ENCODE measurements at places on chromosomes 6 and 20.

GRCh38 chr20:37494301-37494700, 26.7 kb upstream of the NNAT start:
- no peak for DNase-seq

GRCh38 chr6:33008944-33009861, at the start of gene HLA-DOA:
TSS of gene HLA-DOA (minus strand) at chr6:33009591.
- peak; percentile 26 for DNase-seq

- DNase-seq: peak; percentile 39
Measured at GRCh38 chr20:19212821-19213502, 520 bp downstream of the SLC24A3 start.

DNA sequence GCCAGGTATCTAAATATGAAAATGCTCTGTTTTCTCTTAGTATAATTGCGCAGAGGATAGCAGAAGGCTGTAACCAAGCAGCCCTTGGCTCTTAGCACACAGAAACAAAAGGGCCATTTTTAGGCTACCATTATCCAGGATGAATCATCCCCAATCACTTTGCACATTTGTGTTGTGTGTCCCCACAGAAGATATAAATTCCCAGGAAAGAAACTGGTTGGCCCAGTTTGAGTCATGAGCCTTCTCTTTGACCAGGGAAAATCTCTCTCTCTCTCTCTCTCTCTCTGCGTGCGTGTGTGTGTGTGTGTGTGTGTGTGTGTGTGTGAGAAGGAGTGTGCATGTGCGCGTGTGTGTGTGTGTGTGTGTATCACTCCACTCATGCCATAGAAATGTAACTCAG, 178.5 kb downstream of the FRK start:
- peak; percentile 7 for DNase-seq

DNA sequence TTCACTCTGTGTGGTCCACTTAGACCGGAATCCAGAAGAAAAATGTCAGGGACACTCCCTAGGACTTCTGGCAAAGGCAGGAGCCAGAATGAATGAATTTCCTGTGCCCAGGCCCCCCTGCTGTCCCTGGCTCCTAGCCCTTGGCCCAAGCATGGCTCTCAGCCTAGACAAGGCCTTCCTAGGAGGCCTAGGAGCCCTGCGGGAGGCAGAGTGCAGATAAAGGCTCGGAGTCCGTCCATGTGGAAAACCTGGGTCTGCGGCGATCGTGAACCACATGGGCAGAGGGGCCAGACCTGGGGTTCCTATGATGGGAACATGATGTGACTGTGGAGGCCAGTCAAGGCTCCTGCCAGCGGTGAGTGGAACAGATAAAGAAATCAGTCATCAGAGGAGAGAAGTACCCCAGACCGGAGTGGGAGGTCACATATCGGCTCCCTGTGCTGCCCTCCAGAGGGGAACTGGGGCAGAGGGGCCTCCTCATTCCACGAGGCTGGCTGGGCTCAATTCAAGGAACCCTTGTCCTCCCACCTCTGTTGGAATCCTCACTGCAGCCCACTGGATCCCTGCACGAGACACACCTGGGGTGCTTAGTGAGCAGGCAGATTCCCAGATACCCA, 5.9 kb upstream of the VSTM2L start:
- DNase-seq: no peak

DNA sequence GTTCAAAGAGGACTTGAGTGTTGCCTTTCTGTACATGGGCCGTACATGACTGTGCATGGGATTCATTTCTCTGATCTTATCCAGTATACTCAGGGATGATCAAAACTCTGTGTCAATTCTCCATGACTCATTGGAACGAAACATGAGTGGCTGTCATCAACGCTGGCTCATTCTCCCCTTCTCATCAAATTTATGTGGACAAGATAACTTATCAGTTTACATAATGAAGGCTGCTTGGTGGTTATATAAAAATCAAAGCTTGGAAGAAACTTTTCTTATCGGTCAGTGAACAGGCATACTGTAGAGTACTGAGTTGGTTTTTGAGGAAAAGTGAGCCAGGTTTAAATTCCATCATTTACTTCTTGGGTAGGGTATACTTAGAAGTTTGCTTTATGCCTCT, 24.9 kb downstream of the CRISP1 start:
- no peak for DNase-seq

DNA sequence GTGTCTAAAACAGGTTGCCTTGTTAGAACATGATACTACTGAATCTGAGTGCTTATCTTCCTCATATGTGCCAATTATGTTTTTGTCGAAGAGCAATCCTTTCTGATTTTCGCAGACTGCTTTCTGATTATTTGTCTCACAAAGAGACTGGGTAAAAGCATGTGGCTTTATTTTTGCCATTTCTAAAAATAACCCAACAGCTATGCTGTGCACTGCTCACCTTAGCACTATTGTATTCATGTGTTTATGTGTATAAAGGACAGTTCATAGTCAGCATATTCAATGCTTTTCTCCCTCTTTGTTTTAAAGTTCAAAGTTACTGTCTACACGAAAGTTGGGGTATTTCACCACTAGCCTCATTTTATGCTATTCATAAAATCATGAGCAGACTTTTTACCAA, 127.0 kb downstream of the SGK1 start:
- DNase-seq: no peak

- DNase-seq: no peak
Measured at GRCh38 chr6:14380086-14380820, 262.7 kb downstream of the CD83 start.

GRCh38 chr6:31775633-31776484, 1.3 kb downstream of the VWA7 start:
- DNase-seq: no peak

- DNase-seq: no peak
Measured at GRCh38 chr20:32980990-32981389, 23.2 kb downstream of the SUN5 start.

- peak; percentile 39 for DNase-seq
Measured at GRCh38 chr6:101110814-101111213, 229.7 kb upstream of the ASCC3 start.

DNA sequence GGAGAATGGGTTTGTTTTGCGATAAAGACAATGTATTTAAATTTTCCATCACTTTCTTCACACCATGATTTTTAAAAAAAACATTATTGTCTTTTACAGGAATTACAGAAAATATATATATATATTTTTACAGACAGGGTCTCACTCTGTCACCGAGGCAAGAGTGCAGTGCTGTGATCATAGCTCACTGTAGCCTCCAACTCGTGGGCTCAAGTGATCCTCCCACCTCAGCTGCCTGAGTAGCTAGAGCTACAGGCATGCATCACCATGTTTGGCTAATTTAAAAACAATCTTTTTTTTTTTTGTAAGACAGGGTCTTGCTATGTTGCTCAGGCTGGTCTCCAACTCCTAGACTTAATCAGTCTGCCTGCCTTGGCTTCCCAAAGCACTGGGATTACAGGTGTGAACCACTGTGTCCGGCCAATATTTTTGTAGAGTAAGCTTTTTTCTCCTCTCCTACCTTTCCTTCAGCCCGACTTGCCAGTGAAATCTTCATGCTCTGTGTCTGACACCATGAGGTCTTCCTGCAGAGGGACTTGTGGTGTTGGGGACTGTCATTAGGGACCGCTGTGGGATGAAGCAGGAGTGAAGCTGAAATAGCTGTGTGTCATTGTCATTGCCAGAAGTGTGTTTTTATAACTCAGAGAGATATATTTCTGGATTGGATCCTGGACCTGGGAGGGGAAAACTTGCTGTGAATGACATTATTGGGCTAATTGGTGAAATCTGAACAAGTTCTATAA, 13.2 kb downstream of the DSP start:
- no peak for DNase-seq

DNA sequence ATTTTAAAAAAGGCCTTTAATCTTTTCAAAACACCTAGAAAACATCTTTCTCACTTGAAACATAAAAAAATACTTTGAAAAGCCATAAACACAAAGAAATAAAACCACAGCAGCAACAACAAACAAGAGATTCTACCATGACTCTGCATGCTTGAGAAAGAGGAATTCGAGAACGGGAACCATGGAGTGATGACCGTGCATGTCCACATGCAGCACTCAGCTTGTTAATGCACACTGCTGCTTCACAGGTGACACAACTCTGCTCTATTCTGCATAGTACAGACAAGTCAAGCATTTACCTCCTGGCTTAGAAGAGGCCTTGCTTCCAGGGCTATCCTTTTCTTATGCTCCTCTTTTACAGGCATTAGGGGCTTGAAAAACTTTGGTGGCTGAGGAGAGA, 64.9 kb upstream of the NUP153 start:
- no peak for DNase-seq

GRCh38 chr6:130215526-130215925, 7.2 kb downstream of the SAMD3 start:
- no peak for DNase-seq

DNA sequence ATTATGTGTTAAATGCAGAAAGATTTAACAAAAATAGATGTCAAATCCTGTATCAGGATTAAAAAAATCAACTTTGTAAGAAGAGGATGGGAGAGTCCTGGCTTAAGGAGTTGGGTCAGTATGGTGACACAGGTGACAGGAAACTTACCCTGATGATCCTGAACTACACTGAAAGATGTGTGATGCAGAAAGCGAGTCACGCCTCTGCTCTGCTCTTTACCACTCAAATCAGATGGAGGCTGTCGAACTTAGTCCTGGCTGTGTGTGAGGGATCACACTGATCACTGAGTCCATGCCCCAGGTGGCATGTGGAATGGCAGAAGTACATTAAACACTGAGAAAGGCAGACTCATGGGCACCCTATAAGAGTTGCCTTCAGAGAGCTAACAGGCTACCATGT, 92.9 kb downstream of the GJA10 start:
- peak; percentile 29 for DNase-seq

DNA sequence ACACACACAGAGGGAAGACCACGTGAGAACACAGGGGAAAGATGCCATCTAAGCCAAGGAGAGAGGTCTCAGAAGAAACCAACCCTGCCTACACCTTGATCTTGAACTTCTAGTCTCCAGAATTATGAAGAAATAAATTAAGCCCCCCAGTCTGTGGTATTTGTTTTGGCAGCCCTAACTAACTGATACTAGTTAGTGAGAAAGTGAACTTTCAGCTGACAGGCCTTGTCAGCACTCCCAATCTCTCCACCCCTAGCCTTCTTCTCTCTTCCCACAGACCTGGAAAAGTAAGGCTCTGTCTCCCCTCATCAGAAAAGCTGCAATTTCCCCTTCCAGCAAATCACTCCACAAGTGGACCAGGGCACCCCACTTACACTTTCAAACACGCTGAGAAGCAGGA, 108.6 kb upstream of the CDYL start:
- DNase-seq: no peak

DNA sequence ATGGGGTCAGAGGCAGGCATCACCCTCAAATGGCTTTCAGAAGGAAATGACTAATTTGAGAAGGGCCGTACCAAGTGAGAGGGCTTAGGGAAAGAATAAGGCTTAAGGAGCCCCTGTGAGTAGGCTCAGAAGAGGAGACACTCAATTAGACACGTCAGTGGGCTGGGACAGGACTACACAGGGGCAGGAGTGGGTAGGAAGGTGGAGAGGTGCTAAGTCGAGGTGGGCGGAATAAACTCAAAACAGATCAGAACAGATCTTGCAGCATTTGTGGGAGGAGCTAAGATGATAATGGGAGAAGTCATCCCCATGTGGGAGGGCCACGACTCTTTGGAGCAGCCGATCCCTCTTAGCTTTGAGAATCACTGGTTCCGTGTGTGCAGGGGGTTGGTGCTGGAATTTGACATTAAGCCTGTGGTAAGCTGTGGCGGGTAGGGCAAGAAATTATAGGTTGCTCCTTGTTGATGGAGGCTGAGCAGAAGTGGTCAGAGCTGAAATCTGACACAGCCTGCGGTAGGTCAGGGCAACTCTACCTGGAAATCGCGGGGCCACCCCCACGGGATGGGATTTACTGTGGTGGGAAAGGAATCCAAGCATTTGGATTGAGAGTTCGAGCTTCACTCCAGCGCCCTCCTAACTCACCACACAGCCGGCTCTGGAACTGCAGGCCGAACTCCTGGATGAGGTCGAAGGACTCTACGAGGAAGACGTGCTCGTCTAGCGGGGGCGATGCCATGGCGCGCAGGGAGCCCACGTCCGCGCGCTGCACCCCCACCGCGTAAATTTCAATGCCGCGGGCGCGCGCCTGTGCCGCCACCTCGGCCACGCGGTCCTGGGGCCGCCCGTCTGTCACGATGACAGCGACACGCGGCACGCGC, 2.8 kb upstream of the RBPJL start:
- peak; percentile 23 for DNase-seq

DNA sequence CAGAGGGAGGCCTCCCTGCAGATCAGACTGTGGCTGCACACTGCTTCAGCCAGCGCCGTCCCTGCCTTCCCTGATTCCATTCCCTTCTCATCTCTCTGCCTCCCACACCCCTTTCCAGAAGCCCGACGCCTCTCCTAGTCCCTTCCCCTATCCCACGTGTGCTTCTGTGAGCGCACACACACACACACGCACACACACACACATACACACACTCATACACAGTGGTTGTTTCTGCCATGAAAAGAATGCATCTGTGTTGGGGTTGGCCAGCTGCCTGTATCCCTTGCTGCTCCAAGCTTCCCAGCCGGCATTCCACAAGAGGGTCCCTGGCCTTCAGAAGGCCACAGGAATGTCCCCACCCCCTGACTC, 51.7 kb downstream of the MOCS1 start:
- peak; percentile 100 for DNase-seq

All from fibroblast of skin of right biceps (primary cell).